Activated CD4-positive, alpha-beta T cell treated with anti-CD3 and anti-CD28 coated beads, Interleukin-2, Interleukin-6, amounts not matched to agents 100 ng/mL and 50 ng/mL, durations not matched to agents 16 hours and 8 hours (primary cell): ENCODE measurements at places on chromosomes 11 and 22.

DNA sequence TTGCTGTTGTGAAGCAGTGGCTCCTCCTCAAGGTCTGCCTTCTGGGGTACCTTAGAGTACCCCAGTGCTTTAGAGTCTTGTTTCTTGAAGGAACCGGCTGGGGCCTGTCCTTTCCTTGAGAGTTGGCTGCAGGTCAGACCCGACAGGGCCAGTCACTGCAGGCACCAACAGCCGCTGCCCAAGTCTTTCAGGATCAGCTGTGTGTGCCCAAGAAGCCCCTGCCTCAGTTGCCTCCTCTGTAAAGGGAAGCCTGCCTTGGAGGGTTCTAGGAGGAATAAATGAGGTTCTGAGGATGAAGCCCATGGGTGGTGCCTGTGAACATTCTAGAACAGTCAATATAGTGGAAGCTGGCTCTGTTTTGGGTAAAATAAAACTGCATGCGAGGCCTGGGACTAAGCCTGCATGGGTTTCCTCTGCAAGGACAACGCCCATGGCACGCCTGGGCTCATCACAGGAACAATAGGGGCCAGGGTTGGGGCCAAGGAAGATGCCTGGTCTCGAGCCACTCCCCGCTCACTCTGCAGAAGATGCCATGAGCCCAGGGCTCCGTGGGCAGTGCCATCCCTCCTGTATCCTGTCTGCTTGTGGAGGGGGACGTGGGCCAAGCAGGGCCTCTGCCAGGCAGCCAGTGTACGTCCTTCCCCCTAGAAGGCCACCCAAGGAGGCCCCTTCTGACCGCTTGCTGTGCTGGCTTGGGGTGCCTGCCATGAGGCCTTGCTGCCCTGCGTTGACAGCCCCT lies 81.6 kb downstream of the MED15 start:
- no peak for DNase-seq

- DNase-seq: no peak
Observed at GRCh38 chr22:43860831-43861230, 1.5 kb downstream of the SULT4A1 start.

GRCh38 chr11:96188243-96189006 lies 154.6 kb downstream of the MAML2 start:
- peak; percentile 75 for DNase-seq

DNA sequence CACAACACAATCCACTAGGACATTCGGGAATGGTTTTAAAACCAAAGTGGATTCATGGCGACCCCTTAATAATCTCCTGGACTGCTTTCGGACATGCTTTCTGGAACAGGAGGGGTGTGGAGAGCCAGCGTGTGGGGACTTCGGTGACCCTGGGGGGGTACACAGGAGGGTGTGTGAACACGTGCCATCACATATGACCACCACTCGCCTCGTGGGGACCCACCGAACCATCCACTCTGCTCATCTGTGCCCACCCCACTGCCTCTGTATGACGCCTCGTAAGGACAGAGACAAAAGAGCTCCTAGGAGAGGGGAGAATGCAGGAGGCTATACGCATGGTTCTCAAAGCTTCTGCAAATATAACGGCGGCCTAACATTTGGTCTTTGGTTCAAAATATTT lies 8.9 kb downstream of the LTO1 start:
- DNase-seq: no peak

DNA sequence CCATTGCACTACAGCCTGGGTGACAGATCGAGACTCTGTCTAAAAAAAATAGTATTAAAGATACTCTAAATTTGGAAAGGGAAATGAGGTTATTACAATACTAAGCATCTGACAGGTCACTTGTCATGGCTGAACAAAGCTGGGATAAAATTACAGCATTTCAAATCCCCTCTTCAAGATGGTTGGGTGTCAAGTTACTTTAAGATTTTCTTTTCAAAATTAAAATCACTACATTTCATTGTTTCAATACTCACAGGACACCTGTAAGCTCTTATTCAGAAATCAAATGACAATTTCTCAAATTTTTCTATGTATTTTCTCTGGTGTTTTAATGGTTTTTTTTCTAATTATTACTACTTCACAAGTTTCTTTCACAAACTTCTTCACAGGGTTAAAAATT lies 5.7 kb downstream of the TAF1D start:
- no peak for DNase-seq

DNA sequence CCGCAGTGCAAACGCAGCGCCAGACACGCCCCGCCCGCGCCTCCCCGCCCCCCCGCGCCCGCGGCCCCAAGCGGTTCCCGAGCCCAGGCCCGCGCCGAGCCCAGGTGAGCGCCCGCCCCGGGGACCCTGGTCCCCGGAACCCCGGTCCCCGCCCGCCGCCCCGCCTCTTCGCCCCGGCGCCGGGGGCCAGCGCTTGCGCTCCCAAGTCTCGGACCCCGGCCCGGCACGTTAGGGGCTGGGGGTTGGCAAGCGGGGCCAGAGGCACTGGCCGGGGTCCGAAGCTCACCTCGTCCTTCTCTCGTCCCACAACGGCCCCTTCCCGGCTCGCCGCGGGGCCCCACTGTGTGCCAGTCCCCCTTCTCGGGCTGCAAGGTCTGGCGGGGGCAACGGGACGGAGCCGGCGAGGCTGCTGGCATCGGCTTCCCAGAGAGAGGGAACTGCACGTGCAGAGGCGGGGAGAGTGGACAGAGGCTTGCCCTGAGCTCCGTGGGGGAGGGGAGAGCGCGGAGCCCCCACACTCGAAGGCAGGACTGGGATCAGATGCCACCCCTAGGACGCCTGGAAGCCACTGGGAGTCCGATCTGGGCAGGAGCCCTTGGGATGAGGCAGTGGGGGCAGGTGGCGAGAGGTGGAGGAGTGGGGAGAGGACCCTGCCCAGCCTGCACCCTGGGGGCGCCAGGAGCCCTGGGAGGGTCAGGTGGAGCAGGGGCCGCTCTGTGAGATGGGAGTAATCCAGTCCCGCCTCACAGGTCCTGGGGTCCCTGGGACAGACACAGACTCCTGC lies 1.8 kb upstream of the AIFM3 start:
- no peak for DNase-seq

DNA sequence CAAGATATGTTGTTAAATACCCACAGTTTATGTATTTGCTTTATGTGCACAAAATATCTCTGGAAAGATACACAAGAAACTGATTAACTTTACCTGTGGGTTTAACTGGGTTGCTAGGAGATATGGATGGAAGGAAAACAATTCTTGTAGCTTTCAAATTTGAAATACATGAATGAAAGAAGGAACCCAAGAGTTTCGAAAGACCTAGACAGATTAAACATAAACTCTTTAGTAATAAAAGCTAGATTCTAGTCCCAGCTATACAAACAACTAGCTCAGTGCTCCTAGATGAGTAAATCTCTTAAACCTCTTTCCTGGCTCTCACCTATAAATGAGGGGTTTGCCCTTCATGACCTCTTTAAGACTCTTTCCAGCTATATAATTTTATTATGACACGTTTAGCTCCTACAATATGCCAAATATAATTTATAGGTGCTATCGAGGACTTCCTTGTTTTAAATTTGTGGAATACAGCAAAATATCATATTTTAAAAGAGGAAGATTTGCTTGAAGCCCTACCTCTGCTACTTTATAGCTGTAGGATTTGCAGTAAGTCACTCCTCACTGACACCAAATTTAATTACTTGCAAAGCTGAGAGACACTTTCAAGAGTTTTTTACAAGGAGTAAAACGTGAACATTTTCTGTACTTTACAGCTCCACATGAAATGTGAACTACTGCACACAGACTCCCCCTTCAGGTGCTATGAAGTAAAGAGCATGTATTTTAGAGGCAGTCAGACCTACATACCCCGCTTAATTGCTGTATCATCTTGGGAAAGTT lies 50.7 kb downstream of the RRAS2 start:
- peak; percentile 45 for DNase-seq

- no peak for DNase-seq
Observed at GRCh38 chr11:116930586-116930985, 93.2 kb upstream of the APOA1 start.

DNA sequence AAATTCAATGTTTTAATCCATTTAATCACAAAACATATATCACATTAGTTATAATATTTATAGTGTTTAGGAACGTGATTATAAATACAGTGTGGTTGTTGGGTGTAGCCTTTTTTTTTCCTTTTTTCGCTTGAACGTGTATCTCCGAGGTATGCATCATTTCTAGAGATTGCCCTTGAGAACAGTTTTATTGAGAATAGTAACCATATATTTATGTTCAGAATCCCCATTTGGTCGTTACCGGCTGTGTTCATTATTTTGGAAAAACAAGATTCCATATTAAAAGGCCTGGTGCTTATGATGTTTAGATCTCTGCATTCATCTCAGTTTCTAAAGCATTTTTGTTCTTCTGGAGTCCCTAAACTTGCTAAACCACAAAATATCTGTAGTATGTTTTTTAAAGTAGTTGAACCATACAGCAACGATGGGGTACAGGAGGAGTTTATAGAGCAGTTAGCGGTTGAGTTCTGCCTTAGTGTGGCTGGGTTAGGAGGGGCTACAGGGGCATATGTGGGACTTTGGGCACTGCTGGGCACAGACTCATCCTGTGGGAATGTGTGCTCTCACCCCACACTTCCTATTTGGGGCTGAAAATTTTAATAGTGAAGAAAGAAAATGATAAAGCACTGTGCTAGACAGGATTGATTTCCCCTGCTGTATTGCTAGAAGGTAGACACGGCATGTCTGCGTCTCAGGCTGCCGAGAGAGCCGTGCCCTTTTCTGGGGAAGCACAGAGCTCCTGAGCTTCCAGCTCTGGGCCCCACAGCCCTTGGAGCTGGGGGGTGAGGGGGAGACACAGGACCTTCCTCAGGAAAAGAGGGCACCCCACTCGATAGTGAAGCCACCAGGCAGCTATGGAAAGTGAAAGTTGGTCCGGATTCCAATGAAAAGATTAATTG lies 81.5 kb upstream of the PPARA start:
- no peak for DNase-seq

- DNase-seq: peak; percentile 44
Observed at GRCh38 chr11:125110506-125110905, 920 bp downstream of the TMEM218 start.

DNA sequence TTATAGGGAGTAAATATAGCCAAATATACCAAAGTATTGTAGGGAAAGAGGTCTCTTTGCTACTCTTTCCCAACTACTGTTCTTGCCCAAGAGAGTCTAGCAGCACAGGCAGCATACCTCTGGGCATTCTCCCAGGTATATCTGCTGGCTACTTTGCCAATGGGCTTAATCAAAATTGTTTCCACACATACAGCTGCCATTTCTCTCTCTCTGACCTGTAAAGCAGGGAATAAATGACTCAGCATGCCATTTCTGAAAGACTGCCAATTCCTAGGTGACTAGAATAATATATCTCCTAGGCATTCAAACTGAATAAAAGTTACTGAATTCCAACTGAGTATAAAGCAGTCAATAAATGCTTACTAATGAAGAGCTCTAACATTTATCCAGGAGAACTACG lies 44.6 kb downstream of the RDX start:
- DNase-seq: peak; percentile 36

GRCh38 chr11:78230161-78230877 lies 41.6 kb downstream of the USP35 start:
- DNase-seq: no peak

DNA sequence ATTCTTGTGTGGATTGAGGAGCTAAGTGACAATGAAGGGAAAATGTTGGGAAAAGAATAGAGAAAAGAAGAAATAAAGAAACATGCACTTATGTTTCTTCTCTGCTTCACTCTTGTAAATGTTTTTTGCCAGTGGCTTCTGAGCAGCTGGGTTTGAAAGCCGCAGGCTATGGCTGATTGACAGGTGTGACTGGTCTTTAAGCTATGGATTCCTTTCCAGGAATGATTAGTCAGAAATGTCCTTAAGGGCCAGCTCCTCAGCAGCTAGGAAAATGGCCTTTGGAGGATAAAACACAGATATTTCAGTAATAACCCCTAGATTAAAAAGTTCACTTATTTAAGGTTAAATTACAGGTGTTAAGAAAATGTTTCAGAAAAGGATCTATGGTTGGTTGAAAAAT lies 6.5 kb upstream of the USP28 start:
- no peak for DNase-seq

GRCh38 chr11:58485961-58486360 lies 21.9 kb downstream of the OR5B21 start:
- DNase-seq: no peak

DNA sequence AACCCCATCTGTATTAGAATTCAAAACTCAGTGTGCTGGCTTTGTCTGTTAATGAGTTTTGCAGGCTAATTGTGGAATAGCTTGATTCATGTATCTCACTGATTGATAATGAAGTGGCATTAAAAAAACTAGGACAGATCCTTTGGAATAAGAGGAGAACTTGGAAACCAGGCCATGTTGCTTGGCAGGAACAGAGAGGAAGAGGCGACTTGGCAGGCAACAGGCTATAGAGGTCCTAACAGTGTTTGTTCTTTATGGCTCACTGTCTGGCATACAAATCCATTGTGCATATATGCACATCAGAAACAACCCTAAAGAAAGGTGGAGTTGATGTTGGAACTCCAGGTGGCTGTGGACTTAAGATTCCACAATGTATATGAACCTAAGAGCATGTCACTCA lies 17.4 kb upstream of the OR9I1 start:
- DNase-seq: no peak

DNA sequence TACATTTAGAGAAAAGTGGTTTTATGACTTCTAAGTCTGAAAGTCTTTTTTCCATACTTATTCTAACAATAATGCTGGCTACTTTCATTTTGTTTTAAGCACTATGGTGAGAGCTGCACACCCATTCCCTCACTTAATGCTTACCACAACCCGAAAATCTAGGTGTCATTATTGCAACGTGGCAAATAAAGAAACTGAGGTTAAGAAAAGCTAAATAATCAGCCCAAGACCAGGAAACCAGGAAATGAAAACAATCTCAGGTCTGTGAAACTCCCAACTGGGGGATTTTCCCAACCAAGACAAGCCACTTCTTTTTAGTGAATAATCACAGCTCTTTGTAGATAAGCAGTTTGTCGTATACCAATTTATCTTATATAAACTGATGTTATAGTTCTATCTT lies 126.3 kb downstream of the SLC1A2 start:
- peak; percentile 23 for DNase-seq
